Urothelium cell line (cell line): ENCODE measurements at places on chromosomes 12 and 14.

- no peak for DNase-seq
These were observed 28.6 kb downstream of the BAZ2A start for GRCh38 chr12:56601503-56601902.

GRCh38 chr12:46443594-46444263, 71.2 kb upstream of the SLC38A2 start:
- DNase-seq, result no peak

DNA sequence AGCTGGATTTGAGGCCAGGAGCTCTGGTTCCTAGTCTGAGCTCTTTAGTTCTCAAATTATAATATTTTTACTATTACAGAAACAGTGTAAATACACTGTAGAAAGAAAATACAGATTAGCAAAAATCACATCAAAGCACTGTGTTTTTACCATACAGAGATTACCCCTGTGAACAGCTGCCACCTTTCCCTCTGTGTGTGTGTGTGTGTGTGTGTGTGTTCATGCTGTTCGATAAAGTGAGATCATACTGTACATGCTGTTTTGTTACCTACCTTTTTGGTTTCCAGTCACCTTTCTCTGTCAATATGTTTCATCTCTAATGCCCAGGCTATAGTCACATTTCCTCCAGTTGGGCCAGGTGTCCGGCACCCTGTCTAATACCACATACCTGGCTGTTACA, 26.9 kb downstream of the MVK start:
- no peak for DNase-seq

DNA sequence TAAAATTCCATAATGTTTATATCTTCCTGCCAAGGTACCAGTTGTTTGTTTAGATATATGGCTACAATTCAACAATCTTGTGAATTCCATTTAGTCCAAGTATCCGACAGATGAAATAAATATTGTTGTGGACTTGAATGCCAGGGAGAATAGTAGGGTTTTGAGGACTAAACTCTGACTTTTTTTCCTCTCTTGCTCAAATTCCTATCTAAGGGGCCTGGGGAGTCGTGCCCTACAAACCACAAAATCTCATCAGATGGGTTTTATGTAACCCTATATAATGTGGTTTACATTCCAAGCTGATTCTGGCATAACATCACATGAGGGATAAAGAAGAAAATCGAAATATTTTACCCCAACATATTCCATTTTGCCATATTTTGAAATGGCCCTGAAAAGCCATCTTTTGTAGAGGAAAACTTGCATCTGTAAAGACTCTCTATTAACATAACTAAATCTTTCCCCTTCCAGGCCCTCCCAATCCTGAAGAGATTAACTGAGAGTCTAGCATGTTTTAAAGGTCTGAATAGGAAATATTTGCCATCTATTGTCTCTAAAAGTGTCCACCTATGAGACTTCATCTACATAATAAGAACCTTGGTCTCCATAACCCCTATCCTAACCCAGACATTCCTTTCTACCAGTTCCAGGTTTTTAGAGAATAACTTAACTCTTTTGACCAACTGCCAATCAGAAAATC, 184.7 kb upstream of the KITLG start:
- DNase-seq, result no peak

GRCh38 chr14:36320897-36321381, 502 bp upstream of the MBIP start:
- DNase-seq, result no peak
